Activated naive CD4-positive, alpha-beta T cell treated with Interleukin-2 at 50 U/mL for 16 hours (primary cell): ENCODE measurements at places on chromosomes 7 and 10.
A peak's percentile ranks its signal among the peaks of the same experiment; 100 is the strongest.

GRCh38 chr10:91604553-91605534, 28.0 kb downstream of the PPP1R3C start:
- no peak for DNase-seq

DNA sequence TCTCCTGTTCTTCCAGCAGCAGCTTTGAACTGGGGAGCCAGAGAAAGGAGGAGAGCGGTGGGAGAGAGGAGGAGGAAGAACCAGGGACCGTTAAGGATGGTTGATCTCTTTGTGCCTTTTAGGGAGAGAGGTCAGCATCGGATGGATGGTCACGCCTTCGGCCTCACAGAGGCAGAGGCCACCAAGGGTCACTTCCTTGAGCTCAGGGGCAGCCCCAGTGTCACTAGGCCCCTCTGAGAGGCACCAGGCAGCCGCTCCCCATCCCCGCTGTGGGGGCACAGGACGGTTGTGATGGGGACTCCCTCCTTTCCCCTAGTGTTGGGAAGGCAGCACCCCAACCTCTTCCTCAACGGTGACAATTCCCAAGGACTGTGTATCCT, 121.4 kb downstream of the DNAJB6 start:
- DNase-seq: no peak

DNA sequence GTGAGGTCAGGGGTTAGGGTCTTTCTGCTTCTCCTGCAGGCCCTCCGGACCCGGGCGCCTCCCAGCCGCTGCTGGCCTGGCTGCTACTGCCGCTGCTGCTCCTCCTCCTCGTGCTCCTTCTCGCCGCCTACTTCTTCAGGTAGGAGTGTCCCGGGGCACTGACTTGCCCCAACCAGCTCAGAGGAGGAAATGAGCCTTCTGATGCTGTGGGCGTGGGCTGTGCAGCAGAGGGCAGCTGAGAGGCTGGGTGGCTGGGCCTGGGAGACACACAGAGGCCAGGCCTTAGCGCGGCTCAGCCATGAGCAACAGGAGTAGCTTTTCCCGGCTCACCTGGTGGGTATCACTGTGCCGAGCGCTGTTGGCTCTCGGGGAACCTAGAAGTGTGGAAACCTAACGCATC, 78.9 kb downstream of the MKI67 start:
- peak; percentile 86 for DNase-seq

GRCh38 chr7:143416565-143417149, 8.0 kb upstream of the EPHA1 start:
- DNase-seq: no peak
